Activated CD4-positive, CD25-positive, alpha-beta regulatory T cell (primary cell): ENCODE measurements at places on chromosomes 1 and 21.

DNA sequence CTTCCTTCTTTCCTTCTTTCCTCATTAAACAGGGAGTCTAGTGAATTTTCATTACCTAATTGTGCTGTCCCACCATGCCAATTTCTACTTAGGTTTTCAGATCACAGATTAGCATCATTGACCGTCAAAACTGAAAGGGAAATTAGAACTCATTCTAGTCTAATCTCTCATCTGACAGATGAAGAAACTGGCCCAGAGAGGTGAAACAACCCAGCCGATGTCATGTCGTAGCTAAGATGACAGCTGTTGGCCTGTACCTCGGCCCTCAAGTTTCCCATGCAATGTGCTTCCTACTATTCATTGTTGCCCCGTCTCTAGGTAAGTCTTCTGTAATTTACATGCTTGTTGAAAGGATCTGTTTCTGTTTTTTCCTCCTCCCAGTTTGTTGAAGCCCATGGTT lies 128.2 kb upstream of the KIAA0040 start:
- no peak for DNase-seq

GRCh38 chr1:87334351-87335174 lies 5.9 kb downstream of the LMO4 start:
- no peak for DNase-seq

DNA sequence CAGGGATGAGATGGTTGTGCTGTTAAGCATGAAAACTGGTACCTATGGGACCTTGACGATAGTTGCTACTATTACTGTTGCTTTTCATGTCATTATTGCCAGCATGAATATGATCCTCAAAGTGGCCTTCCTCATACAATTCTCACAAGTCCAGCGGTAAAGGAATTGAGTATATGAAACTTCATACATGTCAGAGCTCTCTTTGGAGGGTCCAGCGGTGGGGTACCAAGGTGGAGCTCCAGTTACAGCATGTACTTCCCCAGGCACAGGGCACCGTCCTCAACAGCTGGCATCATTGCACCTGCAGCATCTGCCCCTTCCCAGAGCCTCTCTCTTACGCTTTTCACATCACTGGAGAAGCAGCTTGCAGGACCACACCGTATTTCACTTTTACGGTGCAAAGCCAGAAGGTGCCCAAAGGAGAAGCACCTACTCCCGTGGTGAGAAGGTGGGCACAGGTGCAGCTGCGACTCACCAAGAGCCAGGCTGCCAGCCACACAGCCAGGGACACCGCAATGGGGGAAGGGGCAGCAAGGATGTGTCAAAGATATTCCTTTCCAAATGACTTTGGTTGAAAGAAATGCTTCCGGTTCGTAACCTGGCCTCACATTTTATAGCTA lies 166.4 kb upstream of the IRF2BP2 start:
- no peak for DNase-seq

DNA sequence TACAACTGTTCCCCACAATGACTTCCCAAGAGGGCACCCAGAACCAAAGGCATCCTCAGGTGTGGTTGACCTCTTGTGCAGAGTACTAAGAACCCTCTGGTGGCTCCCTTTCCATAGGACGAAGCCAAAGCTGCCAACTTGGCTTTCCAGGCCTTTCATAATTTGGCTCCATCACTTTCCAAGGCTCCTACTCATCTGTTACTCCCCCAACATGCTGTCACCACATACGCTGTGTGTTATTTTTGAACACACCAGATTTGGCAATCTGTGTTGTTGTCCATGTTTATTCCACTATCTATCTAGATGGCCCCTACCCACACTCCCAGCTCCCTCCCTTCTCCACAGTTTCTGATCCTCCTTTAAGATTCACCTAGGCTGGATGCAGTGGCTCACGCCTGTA lies 10.2 kb upstream of the NKAIN1 start:
- no peak for DNase-seq

- no peak for DNase-seq
These were observed 44.5 kb downstream of the B3GALT5 start for GRCh38 chr21:39657091-39657689.
